ENCODE measurements at places on chromosomes 1 and 21. TPM values are rescaled to one million over a fixed set of nuclear protein-coding genes. Genes with fewer than 3 reads are reported as not detected.

DNA sequence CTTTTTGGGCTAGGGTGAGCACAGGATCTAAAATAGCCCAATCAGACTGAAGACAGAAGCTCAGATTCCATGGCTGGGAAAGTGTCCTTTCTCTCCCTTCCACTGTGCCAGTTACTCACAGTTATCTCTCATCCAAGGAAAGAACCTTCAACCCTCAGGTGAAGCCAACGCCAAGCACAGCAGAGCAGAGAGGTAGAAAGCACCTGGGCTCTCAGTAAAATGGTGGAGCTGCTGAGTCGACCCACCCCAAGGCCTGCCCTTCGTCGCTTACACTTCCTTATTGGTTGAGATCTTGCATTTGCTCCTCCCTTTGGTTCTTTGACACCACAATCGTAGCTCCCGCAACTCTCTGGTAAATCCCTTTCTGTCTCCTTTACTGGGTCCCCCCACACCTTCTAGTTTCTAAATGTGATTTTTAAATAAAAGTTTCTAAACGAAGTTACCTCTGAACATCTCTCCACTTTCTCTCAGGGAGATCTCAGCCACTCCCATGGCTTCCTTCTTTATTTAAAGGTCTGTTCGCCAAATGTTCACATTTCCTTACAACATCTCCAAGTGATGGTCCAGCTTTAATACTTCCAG, 27.5 kb upstream of the SLC30A1 start:
- no peaks in the 10 kb centered on the region for H3K27me3 ChIP-seq
- DNase-seq, result no peak
- H3K4me1 ChIP-seq, result peaks cover 7% of the 10 kb centered on the region
- H3K4me3 ChIP-seq, result no peak overlapping the region

DNA sequence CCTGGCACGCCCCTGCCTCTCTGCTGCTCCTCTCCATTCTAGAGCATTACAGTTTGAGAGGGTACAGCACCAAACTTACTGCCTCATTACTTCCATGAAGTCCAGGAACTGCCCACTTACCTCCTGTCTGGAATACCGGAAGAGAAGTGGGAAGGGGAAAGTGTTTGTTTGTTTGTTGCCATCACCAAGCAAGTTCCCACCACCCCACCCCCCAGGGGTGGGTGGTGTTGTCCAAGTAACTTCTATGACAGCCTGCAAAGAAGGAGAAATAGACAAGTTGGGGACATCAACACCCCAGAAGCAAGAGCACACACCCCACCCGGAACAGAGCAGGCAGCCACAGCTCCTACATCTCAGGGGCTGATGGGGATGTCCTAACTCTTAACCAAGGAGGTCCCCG, 18.0 kb downstream of the OPTC start:
- peaks cover 31% of the 10 kb centered on the region for H3K4me1 ChIP-seq
- H3K27me3 ChIP-seq, result no peaks in the 10 kb centered on the region
- DNase-seq, result no peak
- H3K4me3 ChIP-seq, result no peak overlapping the region
- no peak overlapping the region for H3K27ac ChIP-seq
- H3K36me3 ChIP-seq, result no peaks in the 10 kb centered on the region

Gene SAMD13
- total RNA-seq, result 6.6 TPM

DNA sequence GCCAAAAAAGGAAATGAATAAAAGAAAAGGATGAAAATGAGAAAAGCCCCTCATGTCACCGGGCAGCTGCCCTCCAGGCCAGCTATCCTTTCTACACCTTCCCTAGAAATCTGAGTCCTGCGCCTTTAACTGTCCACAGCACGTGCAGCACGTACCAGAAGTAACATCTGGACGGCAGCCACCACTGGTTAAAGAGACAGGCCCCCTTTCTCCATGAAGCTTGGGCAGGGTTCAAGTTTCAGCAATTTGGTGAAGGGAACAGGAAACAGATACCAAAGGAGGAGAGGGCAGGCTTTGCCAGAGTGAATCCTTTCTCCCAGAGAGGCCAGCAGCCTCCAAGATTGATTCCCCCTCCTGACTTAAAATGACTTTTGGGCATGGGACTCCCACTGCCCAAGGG, 3.6 kb upstream of the KIAA2013 start:
- no peak overlapping the region for H3K27ac ChIP-seq
- peak; percentile 88 for DNase-seq
- no peak overlapping the region for H3K4me3 ChIP-seq
- no peaks in the 10 kb centered on the region for H3K36me3 ChIP-seq
- H3K4me1 ChIP-seq, result peaks cover 14% of the 10 kb centered on the region

DNA sequence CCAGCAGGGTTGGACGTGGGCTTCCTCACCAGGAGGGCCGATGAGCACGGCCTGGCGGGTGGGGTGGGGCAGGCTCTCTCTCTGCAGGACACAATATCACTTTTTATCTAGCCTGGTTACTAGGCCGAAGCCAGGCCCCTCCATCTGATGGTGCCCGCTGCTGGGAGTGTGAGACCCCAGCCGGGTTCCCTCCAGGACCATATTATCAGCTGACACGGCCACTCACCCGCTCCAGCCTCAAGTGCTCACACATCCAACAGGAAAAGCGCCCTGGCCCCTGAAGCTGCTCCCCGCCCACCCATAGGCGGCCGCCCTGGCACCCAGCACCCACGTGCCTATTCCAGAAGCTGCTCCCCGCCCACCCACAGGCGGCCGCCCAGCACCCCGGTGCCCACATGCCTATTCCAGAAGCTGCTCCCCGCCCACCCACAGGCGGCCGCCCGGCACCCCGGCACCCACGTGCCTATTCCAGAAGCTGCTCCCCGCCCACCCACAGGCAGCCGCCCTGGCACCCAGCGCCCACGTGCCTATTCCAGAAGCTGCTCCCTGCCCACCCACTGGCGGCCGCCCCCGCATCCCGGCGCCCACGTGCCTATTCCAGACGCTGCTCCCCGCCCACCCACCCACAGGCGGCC, 5.0 kb downstream of the SLC19A1 start:
- no peak for DNase-seq
- no peak overlapping the region for H3K27ac ChIP-seq
- H3K4me1 ChIP-seq, result peaks cover 22% of the 10 kb centered on the region
- no peak overlapping the region for H3K4me3 ChIP-seq
- no peaks in the 10 kb centered on the region for H3K27me3 ChIP-seq

DNA sequence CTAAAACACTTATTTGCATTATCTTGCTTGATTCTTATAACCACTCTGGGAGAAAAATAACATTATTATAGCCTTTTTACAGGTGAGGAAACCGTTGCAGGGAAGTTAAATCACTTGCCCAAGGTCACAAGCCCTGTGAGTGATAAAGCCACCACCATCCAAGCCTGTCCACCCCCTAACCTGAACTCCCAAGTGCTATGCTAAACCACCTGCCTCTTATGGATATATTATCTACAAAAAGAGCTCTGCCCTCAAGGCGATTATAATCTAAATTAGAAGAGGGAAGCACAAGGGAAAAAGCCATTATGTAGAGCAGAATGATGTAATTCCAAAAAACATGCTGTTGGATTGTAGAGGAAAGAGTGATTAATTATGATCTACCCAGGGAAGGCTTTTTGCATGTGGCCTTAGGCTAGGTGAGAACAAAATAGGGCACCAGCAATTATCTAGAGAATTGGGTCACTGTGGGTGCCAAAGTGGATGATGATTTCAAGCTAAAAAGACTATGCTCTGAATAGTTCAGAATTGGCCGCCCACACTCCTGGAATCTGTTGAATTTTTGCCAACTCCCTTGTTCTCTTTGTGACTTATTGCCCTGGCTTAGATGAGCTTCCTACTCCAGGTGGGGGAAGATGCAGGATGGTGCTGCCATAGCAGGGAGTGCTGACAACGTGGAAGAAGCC, 205.3 kb downstream of the FGGY start:
- no peak overlapping the region for H3K27ac ChIP-seq
- H3K36me3 ChIP-seq, result no peaks in the 10 kb centered on the region
- H3K27me3 ChIP-seq, result no peaks in the 10 kb centered on the region
- H3K4me3 ChIP-seq, result no peak overlapping the region

- no peaks in the 10 kb centered on the region for H3K27me3 ChIP-seq
- no peaks in the 10 kb centered on the region for H3K36me3 ChIP-seq
- no peak overlapping the region for H3K4me3 ChIP-seq
- DNase-seq, result peak; percentile 25
- peaks cover 9% of the 10 kb centered on the region for H3K4me1 ChIP-seq
These were observed 117.9 kb downstream of the SLC30A10 start for GRCh38 chr1:219810451-219810850.

- no peak for DNase-seq
- no peaks in the 10 kb centered on the region for H3K27me3 ChIP-seq
- peaks cover 45% of the 10 kb centered on the region for H3K4me1 ChIP-seq
- H3K36me3 ChIP-seq, result no peaks in the 10 kb centered on the region
These were observed 5.8 kb downstream of the CELSR2 start for GRCh38 chr1:109255097-109255651.

Gene YTHDF2
- total RNA-seq, result 89.4 TPM

Gene NUDT17
- total RNA-seq, result 13.1 TPM

Measured in testis (tissue), 5 donors.